ENCODE measurements at places on chromosomes 6 and 20.

GRCh38 chr20:35773154-35773751 lies 1.4 kb downstream of the PHF20 start:
- DNase-seq: peak; percentile 45

DNA sequence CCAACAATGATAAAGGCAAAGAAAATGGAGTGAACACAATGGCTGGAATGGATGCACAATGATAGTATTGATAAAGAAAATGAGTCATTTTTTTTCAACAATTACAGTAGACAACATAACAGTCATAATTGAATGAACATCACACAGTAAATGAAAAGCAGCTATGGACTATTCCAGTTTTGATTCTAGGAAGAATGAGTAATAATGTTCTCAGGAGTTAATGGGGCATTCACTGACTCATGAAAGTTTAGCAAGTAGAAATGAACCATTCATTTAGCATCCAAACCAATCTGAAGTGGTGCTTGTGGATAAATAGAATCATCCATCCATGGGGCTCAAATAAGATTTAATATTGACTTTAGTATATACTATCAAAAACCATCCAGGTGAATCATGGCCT lies 1029.5 kb upstream of the GJE1 start:
- DNase-seq: no peak

GRCh38 chr6:82066196-82066595 lies 181.3 kb downstream of the IBTK start:
- DNase-seq: no peak

DNA sequence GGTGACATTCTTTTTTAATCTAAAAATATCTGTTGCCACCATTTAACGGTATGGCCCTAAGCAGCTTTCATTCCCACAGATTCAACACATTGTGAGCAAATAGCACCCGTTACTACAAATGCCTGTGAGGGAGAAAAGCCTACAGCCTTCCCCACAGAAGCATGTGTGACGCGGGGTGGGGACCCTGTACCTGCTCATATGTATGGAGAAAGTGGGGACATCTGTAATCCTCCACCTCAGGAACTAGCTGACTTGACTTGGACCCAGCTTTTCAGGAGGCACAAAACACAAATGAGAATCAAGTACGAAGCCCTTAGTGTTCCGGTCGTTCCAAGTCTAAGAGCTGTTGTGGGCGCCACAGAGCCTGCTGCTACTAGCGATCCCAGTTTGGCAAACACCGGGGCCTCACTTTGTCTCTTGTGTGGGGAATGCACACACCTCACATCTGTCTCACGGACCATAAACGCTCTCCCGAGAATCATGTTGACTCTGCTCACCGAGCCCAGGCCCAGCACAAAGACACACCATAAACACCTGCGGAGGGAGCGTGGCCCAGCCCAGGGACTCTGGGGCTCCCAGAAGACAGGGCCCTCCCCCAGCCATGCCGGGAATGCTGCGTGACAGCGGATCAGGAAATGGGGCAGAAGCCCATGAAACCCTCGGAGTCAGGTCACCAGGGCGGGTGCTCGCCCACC lies 21.6 kb downstream of the DLL1 start:
- DNase-seq: no peak

DNA sequence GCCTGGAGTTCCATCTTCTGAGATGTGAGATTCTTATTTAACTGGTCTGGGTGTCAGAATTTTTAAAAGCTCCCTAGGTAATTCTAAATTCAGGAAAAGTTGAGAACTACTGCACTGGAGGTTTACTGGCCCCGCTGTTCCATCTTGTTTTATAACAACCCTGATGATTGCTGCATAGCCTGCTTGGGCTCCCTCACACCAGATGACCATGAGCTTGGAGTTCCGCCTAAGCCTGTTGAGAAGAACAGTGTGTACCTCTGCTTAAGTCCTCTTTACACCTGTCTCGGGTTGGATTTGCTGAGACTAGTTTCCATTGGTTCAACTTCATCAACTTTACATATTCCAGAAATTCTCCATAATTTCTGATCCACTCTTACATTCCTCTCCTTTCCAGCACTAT lies 77.9 kb downstream of the FKBP5 start:
- peak; percentile 59 for DNase-seq

DNA sequence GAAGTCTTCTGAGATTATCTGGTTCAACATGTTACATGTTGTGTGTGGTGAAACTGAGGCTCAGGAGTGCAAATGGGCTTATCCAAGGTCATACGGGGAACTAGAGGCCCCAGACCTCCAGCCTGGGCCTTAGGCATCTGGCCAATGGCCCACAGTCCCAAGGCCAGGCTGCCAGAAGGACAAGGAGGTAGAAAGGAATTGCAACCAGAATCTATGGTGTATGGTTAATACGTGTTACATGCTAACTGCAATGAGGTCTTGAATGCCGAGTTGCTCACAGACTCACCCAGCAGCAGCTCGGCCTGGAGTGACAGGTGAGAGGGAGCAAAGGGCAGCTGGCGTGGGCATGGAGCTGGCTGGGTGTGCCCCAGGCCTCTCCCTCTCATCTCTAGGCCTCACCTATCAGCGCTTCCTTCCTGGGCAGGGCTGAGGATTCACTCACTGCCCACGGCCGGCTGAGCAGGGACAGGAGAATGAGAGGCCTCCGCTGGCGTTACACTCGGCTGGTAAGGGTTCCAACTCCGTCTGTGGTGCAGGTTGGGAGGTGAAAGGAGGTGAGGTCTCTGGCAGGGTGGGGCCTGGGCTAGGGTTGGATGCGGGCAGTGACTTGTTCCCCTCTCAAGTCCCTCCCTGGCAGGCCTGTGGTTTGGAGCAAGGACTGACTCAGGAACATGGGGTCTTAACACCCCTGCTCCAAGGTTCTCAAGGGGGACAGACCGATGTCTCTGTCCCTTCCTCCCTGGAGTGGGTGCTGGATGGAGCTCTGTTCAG lies at the start of gene TLDC2:
Gene TLDC2, plus strand, starts transcription at position 437 of the 771 bp plus-strand sequence. Its CDS starts 37 bp downstream, at position 474.
- peak; percentile 31 for DNase-seq

- DNase-seq: no peak
Observed at GRCh38 chr6:41527721-41528408, 18.3 kb upstream of the FOXP4 start.

DNA sequence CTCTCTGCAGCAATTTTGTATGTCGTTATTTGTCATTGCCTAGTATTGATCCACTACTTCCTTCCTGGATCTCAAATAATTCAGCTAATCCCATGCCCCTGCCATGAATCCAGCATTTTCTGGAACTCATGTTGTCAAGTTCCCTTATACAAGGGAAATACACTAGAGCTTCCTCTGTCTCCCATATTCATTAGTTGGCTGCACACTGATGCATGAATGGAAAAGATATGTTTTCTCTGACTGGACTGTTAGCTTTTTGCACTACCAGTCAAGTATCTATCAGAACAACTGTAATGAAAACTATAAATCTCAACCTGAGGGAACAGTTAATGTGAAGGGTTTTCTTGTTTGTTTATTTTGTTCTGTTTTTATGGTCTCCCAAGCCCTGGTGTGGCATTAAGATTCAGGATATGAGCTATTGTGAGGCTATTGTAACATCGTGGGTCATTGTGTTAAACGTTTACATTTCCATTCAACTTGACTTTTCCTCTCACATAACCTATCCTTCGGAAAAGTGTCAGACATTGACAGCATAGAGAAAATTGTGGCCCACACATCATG lies 102.5 kb upstream of the FAM8A1 start:
- DNase-seq: no peak

GRCh38 chr6:32192608-32193039 lies at the start of gene GPSM3:
Gene GPSM3, minus strand, starts transcription at chr6:32192643. Its CDS starts 130 bp downstream, at chr6:32192513.
- peak; percentile 33 for DNase-seq

DNA sequence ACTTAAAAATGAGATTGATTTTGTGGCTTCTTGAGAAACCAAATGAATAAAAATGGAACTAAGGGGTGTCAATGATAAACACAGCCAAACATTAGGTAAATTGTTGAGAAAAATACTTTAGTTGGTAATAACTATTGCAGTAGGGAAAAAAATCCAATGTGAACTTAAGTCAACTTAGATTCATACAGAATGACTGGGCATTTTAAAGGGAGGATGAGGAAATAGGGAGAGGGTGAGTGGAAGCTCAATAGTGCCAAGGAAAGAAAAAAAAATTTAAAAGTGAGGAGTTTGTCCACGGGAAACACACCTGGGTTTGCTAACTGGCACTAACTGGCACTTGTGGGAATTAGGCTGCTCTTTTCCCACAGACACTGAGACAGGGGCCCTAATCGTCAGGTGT lies 26.2 kb upstream of the PGK2 start:
- DNase-seq: no peak

GRCh38 chr20:23869520-23869919 lies 10.0 kb downstream of the CST5 start:
- DNase-seq: no peak

Data from MM.1S (cell line).